NCI-H69 (cell line): ENCODE measurements at places on chromosomes 2 and 18.

GRCh38 chr2:68637047-68637446 lies 6.3 kb upstream of the PROKR1 start:
- DNase-seq, result no peak

DNA sequence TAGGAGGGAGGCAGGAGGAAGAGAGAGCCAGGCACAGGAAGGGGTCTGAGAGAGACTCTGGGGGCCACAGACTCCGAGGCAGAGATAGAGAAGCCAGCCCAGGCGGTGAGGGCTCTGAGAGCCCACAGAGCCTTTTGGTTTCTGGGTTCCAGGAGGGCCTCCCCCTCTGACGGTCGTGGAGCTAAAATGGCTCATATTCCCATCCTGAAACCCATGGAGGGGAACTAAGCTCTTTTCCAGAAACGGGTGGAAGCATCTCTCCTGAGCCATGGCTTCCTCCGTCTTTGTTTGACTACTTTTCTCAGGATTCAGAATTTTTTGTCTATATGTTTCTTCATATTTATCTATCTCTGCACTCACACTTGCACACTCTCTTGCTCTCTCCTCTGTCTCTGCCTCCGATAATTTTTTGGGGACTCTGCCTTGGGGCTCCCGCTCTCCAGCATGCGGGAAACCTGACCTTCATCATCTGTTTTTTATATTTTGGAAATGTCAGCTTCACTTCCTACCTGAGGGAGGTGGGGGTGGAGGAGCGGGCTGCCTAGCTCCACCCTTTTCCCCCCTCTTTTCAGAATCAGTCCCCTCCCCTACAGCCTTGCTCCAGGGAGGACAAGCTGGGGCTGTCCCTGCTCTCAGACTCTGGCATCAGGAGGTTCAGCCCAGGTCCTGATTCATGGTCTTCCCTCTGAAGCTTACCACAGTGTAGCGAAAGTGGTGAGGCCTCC lies 5.0 kb upstream of the PKDCC start:
- DNase-seq, result no peak

GRCh38 chr18:63440219-63440618 lies 17.9 kb upstream of the VPS4B start:
- DNase-seq, result no peak

GRCh38 chr2:239158641-239159475 lies 242.0 kb downstream of the HDAC4 start:
- no peak for DNase-seq

DNA sequence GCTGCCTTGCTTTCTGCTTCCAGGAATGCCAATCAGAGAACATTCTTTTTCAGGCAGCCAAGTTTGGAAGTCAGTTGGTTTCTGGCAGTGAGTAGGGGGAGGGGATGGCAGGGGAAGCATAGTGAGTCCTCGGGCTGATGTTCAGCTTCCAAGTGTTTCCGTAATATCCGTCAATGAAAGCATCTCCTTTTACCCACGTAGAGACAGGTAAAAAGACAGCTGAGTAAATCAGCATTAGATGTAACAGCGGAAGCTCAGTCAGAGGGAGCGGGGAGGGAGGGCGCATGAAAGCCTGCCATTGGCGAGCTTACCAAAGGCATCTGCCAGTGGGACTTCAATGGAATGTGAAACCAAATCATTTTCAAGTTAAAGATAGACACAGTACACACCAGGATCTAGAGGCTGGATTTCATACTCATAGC lies 117.1 kb upstream of the DTNA start:
- DNase-seq, result peak; percentile 52

DNA sequence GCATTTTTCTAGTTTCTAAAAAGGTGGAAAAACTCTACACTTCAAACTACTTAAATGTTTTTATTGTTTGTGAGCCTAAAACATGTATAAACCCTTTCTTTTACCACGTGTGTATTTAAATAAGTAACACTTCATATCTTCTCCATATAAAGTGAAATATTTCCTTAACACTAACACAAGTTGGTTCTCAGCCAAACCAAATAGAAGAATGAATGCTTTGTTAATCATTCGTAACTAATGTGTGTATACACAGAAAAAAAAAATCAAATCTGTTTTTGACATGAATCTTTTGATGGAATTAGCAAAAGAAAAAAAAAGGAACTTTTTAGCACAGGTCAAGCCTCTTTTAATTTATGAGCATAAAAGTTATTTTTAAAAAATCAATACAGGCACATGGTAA lies 89.3 kb downstream of the EHBP1 start:
- peak; percentile 68 for DNase-seq

DNA sequence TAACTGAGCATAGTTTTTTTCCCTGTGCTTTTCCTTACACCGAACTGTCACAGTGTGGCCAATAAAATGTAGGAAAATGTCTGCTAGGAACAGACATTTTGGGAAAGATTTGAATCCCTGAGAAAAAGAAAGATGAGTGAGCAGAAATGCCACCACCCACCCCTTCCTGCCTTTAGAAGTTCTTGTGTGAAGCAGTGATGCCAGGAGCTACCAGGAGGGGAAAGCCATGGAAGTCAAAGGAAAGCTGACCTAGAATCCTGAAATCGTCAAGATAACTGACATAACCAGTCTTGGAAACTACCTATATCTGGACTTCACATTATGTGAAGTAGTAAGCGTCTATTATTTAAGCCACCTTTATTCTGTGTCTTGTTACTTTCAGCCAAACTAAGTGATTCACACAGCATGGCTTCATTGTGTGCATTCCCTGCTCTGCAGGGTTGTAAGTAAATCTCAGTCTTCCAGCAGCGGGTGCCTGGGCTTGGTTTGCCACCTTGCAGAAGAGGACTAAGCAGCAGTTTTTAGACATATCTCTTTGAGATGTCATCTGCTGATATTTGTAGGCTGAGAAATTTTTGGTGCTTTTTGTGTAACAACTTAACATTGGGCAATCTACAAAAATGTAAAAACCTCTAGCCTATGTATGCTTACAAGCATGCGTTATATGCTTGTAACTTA lies 11.2 kb upstream of the SPRED2 start:
- DNase-seq, result no peak

GRCh38 chr2:190451561-190452176 lies 43.5 kb downstream of the MFSD6 start:
- DNase-seq, result no peak

GRCh38 chr2:108271691-108272253 lies 16.9 kb upstream of the SULT1C2 start:
- no peak for DNase-seq

- DNase-seq, result peak; percentile 54
Observed at GRCh38 chr2:28395334-28396061, 2.8 kb downstream of the FOSL2 start.

- DNase-seq, result no peak
Observed at GRCh38 chr2:26255759-26256384, 11.1 kb downstream of the HADHB start.

DNA sequence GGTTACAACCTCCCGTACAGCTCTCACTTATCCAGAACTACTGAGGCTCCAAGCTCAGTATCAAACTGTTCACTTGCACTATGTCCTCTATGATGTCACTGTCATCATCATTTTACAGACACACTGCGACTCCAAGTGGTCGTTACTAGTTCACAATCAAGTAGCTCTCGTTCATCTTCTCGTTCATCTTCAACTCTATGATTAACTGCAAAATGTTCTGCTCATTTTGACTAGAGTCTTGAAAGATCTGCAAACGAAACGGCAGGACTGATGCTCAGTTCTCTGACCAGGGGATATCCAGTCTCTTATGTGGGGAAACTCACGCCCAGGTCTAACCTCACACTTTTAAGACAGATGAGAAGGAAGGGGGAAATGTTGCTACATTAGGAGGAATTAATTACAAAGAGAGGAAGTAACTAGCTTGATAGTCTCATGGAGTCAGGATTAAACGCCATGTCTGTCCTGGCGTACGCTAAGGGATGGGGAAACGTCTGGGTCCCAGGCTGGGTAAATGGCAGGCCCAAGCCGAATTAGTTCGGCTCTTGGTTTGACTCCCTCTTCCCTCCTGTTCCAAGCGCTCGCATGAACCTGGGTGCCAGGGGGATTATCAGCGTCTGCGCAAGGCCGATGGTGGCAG lies 794 bp upstream of the CHCHD5 start:
- DNase-seq, result peak; percentile 15

GRCh38 chr2:36754578-36754977 lies 58.1 kb downstream of the VIT start:
- no peak for DNase-seq

GRCh38 chr2:225017713-225018112 lies 24.6 kb downstream of the DOCK10 start:
- no peak for DNase-seq

DNA sequence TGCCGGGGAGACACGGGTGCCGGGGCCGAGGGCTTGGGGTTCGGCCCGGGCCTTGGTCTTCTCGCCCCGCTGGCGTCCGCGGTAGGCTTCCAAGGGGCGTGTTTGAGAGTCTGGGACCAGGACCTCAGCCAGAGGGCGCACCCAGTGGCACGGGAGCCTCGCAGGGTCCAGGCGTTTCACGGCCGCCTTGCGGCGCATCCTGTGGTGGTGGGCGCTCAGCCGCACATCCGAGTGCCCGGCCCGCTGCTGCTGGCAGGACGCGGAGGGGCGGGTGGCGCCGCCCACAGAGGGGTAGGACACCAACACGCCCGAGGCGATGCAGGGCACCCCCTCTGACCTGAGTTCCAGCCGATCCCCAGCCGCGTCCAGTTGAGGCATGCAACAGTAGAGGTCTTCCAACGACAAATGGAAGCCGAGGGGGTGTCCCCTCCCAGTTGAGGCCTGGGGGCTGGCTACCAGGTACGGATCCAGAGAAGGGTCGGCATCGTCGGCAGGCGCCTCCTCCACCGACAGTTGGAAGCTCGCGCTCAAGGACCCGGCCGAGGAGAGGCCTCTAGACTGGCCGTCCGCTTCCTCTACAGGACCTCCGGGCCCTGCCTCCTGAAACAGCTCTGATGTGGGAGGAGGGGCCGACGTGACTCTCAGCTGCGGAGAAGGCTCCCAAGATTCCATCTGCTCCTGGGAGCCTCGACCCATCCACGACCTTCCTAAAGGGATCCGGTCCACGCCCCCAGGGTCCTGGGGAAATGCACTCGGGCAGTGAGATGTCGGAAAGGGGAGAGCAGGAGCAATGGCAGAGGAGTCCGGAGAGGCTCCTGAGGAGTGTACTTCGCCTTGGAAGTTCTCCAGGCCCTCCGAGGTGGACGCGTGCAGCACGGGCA lies 6.3 kb downstream of the C2orf81 start:
- peak; percentile 40 for DNase-seq

- DNase-seq, result peak; percentile 99
Observed at GRCh38 chr18:51639541-51639940, 442.1 kb upstream of the MEX3C start.
